ENCODE measurements at places on chromosomes 5 and 9.

DNA sequence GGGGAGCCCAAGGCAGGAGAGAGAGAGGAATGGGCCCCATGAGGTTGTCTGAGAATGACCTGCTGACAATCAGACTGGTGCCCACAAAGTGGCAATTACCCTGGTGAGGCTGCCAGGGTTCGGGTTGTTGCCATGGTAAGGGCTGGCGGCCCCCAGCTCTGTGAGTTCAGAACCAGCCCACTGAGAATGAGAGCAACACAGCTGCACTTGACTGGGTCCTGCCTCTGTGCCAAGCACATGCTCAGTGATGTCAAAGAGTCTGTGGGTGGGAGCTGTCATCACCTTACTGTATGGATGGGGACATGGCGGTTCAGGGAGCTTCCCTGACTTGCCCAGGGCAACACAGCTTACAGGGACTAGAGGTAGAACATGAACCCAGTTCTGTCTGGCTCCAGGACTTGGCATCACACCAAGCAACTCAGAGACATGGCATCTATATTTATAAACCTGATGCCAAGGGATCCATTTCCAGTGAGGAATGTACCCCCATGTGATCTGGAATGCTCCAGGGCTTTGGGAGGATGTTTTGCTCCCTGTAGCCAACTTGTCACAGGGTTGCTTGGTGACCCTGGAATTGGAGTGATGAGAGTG, 38.2 kb upstream of the TEX48 start:
- DNase-seq, result no peak

- DNase-seq, result no peak
Observed at GRCh38 chr9:75845806-75846205, 44.7 kb upstream of the PCSK5 start.

- DNase-seq, result no peak
Observed at GRCh38 chr5:110463106-110463505, 263.4 kb downstream of the TMEM232 start.

GRCh38 chr5:150398722-150399523, 13.8 kb downstream of the CD74 start:
- DNase-seq, result no peak

DNA sequence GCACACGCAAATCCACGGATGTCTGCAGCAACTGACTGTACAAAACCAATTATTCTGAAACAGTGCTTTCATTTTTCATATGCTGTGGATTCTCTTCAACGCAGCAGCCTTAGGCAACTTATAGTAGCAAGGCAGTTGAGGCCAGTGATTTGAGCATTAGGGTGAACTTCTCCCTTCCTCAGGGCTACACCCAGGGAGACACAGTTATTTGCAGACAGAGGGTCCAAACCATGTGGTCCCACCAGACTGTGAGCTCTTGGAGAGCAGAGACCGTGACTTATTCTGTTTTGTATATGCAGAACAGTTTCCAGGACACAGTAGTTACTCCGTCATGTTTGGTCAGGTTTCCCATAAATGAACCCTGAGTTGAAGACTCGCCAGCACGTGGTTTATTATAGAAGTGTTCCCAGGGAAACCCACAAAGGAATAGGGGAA, 19.0 kb upstream of the WHRN start:
- no peak for DNase-seq

DNA sequence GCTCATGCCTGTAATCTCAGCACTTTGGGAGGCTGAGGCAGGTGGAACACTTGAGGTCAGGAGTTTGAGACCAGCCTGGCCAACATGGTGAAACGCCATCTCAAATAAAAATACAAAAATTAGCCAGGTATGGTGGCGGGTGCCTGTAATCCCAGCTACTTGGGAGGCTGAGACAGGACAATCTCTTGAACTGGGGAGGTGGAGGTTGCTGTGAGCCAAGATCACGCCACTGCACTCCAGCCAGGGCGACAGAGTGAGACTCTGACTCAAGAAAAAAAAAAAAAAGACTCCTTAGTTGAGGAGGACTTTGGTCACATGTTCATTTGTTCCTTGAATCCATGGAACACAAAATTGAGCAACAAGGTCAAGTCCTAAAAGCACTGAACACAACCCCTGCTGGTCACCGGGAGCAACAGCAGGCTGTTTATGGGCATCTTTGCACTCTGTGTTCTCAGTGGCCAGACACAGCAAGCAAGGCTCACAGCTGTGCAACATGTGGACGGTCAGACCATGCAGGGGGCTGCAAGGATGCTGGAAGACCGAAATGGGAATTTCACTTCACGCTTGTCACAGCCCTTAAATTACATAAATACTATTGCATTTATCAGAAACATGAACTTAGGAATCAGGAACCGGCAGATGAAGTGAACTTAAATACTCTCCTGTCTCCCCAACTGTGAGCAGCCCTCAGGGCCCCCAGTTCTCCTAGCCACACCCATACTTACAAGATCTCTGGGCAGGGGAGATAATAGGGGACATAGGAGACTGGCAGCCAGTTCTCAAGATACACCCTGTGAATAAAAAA, 2.8 kb downstream of the GBGT1 start:
- no peak for DNase-seq

GRCh38 chr9:18473652-18474279, at the start of gene ADAMTSL1:
Gene ADAMTSL1, plus strand, starts transcription at chr9:18474153. Its CDS starts 80 bp downstream, at chr9:18474233.
- peak; percentile 74 for DNase-seq

- peak; percentile 89 for DNase-seq
Observed at GRCh38 chr5:134527156-134527960, 1.9 kb downstream of the JADE2 start.

GRCh38 chr5:53318303-53318702, 162.1 kb upstream of the FST start:
- no peak for DNase-seq

DNA sequence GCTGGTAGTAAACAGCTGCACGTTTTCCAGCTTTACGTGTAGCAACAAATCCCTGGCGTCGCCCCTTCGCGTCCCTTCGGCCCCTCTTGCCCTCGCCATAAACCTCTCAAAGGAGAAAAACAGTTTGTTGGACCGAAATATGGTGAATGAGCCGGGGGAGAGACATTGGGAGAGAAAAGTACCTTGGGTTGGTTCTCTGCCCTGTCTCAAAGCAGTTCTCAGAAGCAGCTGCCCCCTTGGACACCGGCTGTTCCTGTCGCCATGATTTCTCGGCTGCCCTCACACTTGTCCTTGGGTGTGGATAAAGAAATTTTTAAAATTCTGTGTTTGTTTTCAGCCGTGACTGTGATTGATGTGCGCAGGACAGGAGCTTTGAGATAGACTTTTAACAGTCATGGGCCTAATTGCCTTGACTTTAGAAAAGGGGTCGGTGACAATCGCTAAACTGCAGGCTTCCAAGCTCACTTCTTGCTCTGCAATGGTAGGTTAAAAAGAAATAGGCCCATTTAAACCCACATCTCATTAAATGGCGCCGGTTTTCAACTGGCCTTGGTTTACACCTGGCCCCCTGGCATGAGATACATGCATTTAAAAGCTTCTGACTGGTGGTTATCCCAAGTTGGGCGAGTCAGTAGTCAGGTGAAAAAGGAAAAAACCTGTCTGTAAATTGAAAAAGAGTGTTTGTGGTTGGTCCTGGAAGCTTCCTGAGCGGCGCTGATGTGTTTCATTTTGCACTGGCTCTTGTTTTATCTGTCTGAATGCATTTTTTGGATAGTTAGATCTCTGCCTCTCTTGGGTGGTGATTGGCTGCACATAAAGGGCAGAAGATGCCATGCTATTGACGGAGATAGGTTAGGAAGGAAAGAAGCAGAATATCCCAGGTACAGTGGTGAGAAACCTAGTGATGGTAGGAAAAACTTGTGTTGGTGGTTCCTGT, 983 bp downstream of the RCL1 start:
- no peak for DNase-seq

- no peak for DNase-seq
Observed at GRCh38 chr5:36359267-36359666, 57.6 kb upstream of the RANBP3L start.

DNA sequence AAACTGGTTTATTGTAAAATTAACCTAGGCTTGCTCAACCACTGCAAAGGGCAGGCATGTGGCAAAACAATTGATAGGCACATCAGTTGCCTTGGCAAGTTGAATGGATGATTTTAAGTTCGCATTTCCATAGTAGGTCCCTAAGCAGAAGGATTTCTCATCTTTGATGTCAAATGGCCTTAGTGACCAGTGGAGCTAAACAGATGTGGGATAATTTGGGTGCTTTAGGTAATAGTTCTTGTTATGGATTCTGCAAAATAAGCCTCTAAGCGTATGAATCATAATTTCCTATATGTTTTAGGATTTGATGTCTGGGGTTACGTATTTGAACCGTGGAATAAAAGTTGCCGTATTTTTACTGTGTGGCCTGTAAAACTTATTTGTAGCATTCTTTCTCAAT, 182.4 kb downstream of the CD180 start:
- no peak for DNase-seq

GRCh38 chr9:131714161-131714646, 25.7 kb downstream of the RAPGEF1 start:
- no peak for DNase-seq

DNA sequence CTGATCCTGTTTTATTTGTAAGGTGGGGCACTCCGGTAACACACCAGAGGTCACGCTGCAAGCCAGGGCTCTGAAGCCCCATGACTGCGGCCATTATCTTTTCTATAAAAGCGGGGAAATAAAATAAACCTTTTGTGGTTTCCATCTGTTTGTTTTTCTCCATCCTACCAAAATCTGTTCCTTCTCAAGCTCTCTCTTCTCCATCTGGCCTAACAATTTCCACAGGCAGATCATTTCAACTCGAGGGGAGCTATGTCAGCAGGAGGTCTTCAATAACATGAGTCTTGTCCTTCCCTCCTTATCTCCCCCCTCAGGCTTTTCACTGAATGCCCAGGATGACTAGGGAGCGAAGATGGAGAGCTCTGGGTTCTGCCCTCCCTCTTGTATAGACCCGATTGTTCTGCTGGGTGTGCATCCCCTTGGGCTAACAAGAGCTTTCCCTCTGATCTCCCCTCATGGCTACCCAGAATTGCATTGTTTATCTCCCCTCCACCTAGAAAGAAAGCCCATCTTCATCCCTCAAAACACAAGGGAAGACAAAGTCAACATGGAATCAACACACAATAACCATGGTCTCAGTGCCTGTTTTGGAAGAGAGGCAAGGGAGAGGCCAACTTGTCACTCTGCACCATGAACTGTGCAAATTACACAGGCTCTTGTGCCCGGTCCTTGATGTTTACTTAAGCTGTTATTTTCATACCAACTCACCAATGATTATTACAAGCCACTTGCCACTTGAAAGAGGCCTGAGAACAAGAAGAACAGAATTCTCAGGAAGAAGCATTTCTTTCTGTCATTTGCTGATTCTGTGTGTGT, 187.8 kb downstream of the FANCC start:
- DNase-seq, result no peak

GRCh38 chr5:151134228-151134627, 23.4 kb downstream of the ANXA6 start:
- DNase-seq, result no peak

DNA sequence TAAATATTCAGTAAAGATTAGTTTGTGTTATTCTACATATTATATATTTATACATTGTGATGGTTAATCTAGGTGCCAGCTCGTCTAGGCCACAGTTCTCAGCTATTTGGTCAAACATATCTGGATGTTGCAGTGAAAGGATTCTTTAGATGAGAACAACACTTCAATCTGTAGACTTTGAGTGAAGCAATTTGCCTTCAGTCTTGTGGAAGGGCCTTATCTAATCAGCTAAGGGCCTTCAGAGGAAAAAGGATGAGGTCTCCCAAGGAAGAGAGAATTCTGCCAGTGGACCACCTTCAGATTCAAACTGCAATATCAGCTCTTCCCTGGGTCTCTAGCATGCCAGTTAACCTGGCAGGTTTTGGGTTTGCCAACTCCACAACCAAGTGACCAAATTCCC, 112.0 kb downstream of the SH3TC2 start:
- no peak for DNase-seq

GRCh38 chr5:127891942-127892341, 188.8 kb downstream of the CCDC192 start:
- no peak for DNase-seq

DNA sequence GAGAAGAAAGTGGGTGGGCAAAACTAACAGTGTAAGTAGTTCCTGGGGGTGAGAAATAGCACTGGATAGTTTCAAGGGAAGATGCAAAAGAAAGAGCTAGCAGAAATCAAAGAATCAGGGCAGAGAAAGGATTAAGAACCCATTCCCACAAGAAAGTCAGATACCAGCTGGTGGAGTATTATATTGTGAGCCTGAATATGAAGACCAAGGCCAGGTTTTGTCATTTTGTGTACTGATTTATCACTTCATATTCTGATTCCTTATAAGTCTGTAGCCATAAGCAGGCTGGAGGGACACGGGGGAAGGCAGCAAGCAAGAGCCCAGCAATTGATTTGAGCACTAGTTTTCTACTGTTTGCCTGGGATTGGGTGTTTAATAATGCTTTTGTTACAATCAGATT, 80.2 kb downstream of the FREM1 start:
- DNase-seq, result no peak

DNA sequence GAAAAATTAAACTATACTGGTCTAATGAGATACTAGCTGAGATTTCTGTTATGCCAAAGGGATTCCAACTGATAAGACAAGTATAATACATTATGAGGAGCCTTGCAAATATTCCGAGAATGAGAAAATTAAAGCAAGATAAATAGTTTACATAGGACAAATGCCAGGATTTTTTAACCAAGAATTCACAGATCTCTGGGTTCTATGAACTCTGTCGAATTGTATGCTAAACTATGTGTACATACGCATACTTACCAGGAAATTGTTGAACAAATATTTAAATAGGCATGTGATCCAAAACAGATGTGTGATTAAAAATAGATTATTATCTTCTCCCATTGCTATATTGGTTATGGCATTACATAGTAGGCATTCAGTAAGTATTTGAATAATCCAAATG, 616.6 kb downstream of the GABRG2 start:
- DNase-seq, result no peak

DNA sequence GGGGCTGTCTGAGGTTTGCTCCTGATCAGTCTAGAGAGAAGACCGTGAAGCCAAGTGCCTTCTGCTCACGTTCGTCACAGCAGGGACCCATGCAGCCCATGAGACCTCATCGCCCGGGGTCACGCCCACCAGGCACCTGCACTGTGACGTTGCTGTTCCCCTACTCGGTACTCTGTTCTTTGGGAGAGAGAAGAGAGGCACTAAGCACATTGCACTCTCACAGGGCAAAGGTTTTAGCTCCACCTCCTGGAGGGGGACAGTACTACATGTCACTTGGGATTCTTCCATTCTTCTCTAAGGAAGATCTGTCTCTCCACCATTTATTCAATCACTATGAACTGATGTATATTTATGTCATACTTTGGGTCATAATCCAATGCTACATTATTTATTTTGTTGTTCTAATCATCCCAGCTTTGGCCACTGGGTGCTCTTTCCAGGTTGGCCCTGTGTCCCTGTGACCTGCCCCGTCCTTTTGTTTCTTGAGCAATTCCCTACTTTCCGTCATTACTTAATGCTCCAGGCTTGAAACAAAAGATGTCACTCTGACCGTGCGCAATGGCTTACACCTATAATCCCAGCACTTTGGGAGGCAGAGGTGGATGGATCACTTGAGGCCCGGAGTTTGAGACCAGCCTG, 31.4 kb upstream of the BRD3 start:
- DNase-seq, result no peak

GRCh38 chr5:3715062-3715461, 119.4 kb downstream of the IRX1 start:
- DNase-seq, result no peak

- no peak for DNase-seq
Observed at GRCh38 chr5:93998951-93999455, 257.6 kb upstream of the POU5F2 start.

Data from neuronal stem cell (in vitro differentiated cells).